ENCODE measurements at places on chromosomes 2 and 18. TPM values are rescaled to one million over a fixed set of nuclear protein-coding genes. Genes with fewer than 3 reads are reported as not detected.

Gene ANTXR1
- not detected for polyA plus RNA-seq

Gene ALS2
- polyA plus RNA-seq: 6.5 TPM

Gene NCKAP5
- polyA plus RNA-seq: not detected

Gene C2orf80
- polyA plus RNA-seq: not detected

Gene SLC4A3
- not detected for polyA plus RNA-seq

Data from immature natural killer cell (primary cell).